ENCODE measurements at places on chromosomes 5 and 9.

GRCh38 chr5:93289942-93290341 lies 291.1 kb downstream of the NR2F1-AS1 start:
- DNase-seq, result no peak

GRCh38 chr9:129340427-129341170 lies 162.5 kb upstream of the IER5L start:
- no peak for DNase-seq

GRCh38 chr5:12947379-12947778 lies 997.1 kb downstream of the DNAH5 start:
- DNase-seq, result no peak

- no peak for DNase-seq
Observed at GRCh38 chr5:41695920-41696582, 174.2 kb downstream of the OXCT1 start.

DNA sequence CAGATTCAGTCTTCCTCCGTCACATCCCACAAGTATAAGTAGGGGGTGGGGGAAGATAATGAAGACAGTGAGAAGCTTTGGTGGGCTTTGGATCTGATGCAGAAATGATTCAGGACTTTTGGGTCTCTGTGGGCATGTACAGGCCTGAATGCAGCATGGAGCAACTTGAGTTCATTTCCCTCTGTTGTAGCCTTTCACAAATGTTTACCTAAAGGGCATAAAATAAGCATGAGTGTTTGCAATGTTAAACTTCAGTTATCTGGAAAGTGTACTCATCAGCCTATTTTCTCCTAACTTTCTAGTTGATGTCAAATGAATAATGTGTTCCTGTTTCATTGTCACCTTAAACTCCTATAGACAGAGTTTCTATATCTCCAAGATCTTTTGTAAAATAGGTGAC lies 39.3 kb downstream of the GARNL3 start:
- no peak for DNase-seq

GRCh38 chr5:152994033-152994680 lies 496.3 kb upstream of the GRIA1 start:
- no peak for DNase-seq

DNA sequence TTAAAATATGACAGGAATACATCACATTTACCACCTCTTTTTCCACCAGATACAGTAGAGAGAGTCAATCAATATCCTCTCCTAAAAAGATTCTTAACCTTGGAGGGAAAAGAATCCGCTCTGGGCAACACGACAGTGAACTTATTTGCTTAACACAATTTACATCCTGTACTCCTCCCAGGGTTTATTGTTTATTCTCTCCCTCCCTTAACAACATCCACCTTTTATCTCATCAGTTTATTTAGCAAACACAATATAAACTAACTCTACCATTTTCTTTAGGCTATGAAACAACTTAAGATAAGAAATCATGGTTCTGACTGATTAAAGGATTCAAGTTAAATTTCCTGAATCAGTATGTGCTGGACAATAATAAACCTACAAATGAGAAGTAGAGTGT lies 50.9 kb downstream of the CERT1 start:
- no peak for DNase-seq

GRCh38 chr5:62115014-62115413 lies 191.0 kb upstream of the KIF2A start:
- no peak for DNase-seq
